ENCODE measurements at places on chromosomes 3 and 15.

DNA sequence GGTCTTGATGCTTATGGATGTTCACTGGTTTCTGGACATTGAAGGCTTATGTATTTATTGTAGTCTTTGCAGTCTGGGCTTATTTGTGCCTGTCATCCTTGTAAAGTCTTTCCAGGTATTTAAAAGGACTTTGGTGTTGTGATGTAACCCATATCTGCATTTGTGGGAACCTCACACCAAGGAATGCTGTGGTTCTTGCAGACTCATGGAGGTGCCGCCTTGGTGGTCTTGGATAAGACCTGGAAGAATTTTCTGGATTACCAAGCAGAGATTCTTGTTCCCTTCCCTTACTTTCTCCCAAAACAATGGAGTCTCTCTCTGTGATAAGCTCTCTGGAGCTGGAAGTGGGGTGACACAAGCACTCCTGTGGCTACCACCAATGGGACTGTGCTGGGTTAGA is 363.5 kb upstream of the NECTIN3 start:
- peak; percentile 58 for DNase-seq

- no peak for DNase-seq
Measured at GRCh38 chr3:122232485-122232884, 49.0 kb downstream of the CASR start.

- no peak for DNase-seq
Measured at GRCh38 chr3:55704521-55704920, 217.4 kb upstream of the WNT5A start.

DNA sequence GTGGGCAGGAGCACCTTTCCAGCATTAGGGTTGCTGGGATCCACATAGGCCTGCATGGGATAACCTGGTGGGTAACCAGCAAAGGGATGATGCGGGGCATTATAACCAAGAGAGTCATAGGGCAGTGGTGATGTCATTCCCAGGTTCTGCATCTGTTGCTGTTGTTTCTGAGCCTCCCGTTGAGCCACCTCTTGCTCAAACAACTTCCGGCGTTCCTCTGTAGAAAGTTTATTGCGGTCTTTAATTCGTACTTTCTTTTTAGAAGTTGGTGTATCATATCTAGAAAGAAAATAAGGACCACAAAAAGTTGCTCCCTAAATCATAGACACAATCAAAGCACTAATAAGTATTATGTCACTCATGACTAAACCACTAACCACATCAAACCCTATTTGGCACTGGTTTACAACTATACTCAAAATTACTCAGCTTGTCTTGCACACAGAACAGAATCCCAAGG is 77.8 kb downstream of the NBEAL2 start:
- DNase-seq: peak; percentile 74

DNA sequence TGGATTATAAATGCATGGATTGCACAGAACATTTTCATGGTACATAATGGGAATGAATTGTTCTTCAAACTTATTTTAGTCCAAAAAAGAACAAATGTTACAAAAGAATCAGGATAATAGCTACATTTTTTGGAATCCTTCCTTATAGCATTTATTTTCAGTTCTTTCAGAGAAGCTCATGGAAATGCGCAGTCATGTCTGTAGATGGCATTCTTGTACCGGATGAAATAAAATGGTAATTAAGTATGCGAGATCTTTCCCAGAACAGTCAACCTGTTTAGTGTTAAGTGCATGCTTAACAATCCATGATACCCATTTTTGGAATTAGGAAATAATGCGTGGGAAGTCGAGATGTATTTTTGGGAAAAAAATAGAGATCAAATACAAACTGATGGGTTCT is 38.2 kb upstream of the GOLGA8B start:
- DNase-seq: peak; percentile 57

DNA sequence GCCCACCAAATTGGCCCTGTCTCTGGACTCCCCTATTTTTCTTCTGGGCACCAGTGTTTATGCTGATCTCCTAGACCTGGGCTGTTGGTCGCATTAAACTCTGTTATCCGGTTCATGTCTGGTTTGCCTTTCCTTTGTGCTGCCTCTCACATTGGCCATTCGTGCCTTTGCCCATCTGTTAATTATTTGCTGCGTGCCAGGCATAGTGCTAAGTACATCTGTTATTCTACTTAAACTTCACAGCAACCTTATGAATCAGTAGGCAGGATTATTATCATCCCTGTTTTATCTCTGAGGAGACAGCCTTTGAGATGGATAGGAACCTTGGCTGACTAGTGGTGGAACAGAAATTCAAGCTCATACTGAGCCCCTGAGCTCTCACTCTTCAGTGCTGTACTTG is 76.0 kb downstream of the THSD4 start:
- no peak for DNase-seq

GRCh38 chr3:129286081-129286480 is 7.4 kb downstream of the HMCES start:
- DNase-seq: no peak

DNA sequence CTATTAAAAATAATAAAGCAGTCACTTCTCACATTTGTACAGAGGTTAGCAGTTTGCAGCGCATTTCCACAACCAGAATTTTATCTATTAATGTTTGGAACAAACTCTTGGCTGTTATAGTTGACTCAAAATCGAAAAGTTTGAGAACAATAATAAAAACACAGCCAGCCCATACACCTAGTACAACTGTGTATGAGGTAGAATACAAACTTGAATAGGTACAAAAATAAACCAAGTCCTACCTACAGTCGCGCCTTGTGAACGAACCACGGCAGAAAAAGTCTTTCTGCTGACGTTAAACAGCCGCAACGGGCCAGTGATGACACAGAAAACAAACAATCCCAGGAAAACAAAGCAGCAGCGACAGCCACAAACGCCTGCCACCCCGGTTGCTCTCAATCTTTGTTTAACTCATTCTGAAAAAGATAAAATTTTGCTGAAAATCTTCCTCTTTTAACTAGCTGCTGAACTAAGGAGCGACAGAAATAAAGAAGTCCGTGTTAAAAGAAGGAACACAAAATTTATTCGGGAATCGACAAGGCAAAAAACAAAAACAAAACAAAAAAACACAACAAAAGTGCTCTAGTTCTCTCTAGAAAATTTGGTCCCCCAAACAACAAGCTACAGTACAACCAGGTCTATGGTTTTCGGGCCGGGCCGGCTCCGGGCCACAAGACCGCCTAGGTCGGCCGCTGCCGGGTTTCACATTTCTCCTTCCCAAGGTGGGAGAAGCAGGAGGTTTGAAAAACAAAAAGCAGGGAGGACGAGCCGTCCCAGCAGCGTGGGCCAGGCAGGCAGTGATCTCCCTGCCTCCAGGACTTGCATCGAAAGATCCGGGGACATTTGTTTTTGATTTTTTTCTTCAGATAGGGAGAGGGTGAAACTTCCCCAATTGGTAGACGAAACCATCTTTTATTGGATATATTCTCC is 2.9 kb downstream of the FOXL2 start:
- DNase-seq: peak; percentile 33

DNA sequence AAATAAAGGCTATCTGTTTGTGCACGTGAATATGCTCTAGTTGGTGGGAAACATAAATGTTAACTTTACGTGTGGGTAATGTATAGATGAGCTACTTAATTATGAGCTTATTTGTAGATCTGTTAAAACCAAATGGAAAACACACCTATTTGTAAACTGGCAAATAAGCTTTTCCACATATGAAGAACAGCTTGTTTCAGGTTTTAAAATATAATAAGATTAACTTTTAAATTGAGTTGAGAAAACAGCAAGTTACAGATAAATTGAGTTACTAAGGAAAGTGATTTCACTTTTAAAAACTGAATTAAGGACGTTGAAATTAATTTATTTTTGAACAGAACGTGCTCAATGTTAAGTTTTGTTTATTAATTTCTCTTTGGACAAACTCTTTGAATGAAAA is 140.5 kb downstream of the GRM7 start:
- no peak for DNase-seq

GRCh38 chr3:23540600-23540999 is 265.2 kb upstream of the UBE2E1 start:
- DNase-seq: no peak

GRCh38 chr3:98608029-98608428 is 14.6 kb upstream of the CPOX start:
- no peak for DNase-seq

DNA sequence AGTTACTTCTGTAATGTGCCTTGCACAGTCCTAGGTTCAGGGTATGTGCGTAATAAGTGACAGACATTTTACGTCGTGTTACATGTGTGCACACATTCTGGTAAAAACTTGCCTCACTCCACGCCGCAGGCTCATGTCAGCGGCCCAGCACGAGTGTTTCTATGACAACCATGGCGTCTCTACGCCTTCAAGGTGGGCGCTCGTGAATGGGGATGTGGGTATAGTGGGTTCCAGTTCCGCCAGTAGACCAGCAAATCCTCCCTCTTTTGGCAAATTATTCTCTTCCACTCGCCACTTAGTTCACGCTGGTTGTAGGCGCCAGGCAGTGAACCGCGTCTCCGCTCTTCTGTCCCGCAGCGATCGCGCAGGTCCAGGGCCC is 40.3 kb downstream of the CHST14 start:
- DNase-seq: no peak

GRCh38 chr3:125129512-125129997 is 73.8 kb upstream of the HEG1 start:
- DNase-seq: peak; percentile 95

DNA sequence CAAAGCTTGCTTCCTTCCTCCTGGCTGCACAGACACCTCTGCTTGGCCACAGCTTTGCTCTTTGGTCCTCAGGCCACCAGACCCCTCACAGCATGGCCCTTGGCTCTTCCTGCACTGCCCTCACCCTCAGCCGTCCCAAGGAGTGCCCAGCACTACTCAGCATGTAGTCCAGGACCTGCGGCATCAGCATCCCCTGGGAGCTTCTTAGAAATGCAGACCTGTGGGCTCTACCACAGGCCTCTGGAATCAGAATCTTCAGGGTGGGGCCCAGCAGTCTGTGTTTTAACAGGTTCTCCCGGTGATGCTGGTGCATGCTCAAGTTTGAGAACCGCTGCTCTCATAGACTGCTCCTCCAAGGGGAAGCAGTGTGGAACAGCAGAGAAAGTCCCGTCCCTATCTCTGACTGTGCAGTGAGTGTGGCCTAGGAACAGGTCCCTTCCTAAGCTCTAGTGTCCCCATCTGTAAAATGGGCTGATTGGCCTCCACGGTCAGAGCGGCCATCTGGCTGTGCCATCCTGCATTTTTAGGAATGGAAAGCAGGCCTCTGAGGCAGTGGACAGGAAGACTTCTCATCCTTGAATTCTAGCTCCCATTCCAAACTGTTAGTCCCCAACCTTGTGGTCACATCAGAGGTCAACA is 36.6 kb downstream of the GOLGA6A start:
- no peak for DNase-seq

DNA sequence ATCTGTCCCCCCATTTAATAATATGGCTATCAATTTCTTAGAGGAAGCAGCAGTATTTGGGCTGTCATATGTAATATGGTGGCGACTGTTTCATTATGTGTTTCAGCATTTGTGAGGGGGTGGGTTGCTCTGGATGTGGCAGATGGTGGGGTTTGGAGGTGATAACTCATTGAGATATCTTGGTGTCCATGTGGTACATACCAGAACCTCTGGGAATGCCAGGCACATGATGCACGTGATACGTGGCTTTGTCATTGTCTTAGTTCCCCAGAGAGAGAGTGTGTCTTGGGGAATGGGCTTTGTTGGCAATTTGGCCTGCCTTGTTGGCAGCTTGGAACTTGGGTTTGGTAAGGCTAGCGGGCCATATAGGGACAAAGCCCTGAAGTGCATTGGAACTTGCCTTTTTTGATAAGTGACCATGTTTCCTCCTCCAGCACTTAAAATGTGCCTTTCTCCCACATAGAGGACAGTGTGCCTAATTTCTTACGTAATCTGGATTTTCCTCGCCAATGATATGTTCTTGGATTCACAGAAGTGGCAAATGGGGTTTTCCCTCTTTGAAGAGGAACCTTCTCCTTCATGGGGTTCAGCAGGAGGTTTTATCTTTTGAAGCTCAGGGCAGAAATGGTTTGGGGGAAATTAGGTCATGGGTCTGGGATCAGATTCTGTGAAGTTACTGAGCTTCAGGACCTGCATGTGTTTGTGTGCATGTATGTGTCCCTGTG is 79.5 kb downstream of the DNASE1L3 start:
- DNase-seq: no peak

DNA sequence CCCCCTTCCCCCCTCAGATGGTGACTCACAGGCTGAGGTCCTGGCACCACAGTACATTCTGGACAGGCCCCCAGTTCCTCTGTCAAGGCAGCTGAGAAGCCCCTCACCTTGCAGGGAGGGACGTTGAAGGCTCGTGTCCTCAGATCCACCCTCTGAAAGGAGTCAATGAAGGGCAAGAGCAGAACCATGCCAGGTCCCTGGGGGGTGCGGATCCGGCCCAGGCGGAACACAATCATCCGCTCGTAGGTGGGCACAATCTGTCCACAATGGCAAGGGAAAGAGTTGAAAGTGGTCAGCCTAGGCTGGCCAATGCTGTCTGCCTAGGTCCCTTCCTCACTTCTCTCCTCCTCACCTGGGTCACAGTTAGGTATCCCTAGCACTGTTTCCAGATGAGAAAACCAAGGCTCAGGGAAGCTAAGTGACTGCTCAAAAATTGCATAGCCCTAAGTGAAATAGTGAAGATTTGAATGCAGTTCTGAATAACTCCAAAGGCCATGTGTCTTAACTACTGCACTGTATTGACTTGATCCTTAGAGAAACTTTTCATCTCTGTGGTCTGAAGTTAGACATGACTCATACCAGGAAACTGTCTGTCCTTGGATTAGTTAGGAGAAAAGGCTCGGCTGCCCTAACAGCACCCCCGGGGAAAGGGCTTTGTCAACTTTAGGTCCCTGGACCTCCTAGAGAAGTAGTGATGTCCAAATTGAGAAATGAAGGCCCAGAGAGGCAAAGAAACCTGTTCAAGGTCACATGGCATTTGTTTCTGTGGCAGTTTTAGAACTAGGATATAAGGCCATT is 2.9 kb downstream of the STOML1 start:
- DNase-seq: peak; percentile 80

DNA sequence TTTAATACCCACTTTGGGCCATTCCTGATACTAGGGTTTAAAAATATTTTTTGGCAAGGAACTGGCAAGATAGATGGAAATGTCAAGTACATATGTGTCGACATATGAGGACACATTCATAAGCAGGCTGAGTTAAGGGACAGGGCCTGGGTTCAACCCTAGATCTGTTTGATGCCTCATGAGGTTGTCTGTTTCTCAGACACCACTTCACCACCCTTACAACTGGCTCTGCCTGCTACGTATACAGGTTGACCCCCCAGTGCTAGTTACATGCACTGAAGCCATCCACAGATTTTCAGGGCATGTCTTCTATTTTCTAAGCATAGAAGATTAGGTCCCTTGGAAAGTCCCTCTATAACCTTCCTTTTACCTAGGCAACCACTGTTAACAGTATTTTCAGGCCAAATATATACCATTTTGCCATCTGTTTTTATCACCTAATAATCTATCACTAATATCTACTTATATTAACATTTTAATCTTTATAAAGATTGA is 296.7 kb downstream of the PLCL2 start:
- DNase-seq: no peak

DNA sequence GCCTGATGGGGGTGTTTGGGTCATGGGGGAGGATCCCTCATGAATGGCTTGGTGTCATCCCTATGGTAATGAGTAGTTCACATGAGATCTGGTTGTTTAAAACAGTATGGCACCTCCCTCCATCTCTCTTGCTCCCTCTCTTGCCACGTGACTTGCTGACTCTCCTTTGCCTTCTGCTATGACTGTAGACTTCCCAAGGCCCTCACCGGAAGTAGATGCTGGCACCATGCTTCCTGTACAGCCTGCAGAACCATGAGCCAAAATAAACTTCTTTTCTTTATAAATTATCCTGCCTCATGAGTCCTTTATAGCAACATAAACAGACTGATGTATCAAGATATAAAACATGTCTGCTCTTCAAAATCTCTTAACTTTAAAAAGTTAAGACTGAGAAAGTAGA is 96.1 kb downstream of the TFDP2 start:
- no peak for DNase-seq

- DNase-seq: no peak
Measured at GRCh38 chr15:49248291-49248690, 78.2 kb downstream of the GALK2 start.
